ENCODE measurements at places on chromosomes 7 and 10.

- DNase-seq: no peak
These were observed 648.5 kb upstream of the LRRN3 start for GRCh38 chr7:110442381-110442837.

DNA sequence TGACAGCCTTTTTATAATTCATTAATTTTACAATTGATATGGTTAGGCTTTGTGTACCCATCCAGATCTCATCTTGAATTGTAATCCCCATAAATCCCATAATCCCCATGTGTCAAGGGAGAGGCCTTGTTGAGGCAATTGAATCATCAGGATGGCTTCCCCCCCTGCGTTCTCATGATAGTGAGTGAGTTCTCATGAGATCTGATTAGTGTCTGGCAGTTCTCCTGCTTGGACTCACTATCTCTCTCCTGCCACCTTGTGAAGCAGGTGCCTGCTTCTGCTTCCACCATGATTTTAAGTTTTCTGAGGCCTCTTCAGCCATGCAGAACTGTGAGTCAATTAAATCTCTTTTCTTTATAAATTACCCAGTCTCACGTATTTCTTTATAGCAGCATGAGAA lies 165.7 kb upstream of the GNAI1 start:
- no peak for DNase-seq

DNA sequence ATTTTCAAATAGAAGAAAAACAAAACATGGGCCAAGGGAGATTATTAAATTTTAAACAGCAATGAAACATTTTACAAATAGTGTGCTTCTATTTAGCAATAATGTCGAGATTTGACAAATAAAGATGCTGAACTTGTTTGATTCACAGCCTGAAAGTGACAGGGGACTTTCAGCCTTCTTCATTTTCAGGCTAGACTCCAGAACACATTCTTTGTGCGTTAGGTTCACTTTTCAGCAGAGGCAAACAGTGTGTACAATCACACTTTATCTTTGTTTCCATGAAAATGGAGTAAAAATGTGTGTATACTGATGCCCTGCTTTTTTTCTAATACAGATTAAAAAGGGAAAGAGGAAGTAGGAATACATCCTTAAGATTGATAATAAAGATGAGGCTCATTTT lies 35.6 kb downstream of the FAM171A1 start:
- DNase-seq: no peak

GRCh38 chr10:29681676-29682448 lies 47.1 kb upstream of the SVIL start:
- no peak for DNase-seq

GRCh38 chr7:85600395-85600794 lies 413.5 kb upstream of the SEMA3D start:
- DNase-seq: no peak

DNA sequence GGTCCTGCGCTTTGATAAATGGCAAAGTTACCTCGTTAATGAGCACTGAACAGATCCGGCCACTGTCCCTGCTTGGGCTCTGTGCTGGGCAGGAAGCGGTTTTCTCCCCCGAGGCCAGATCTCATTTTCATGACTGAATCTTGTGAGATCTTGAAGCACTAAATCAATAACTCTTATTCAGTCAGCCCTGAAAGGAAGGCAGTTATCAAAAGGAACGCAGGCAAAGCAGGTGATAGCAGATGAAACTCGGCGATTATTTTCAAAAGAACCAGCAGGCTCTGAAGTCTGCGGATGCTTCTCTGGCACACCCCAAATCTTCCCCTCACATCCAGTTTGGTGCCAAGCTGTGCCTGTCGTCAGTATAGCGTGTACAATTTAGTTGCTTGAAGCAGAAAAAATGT lies 228.7 kb downstream of the BAMBI start:
- no peak for DNase-seq

GRCh38 chr10:35577926-35578617 lies 27.1 kb upstream of the GJD4 start:
- DNase-seq: no peak

DNA sequence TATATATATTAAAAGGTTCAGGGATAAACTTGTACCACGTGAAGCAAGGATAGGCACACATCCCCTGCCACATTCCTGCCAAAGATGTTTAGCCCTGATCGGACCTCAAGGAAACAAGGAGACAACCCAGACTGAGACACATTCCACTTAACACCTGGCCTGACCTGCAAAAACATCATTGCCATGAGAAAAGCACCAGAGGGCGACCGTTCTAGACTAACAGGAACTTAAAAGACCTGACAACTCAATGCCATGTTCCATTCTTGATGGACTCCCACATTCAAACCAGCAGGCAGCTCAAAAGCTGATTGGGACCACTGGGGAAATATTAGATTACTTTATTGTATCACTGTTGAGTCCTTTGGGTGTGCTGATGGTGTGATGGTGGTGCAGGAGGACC lies 8.1 kb upstream of the PDGFA start:
- no peak for DNase-seq

- no peak for DNase-seq
These were observed 22.5 kb downstream of the SYPL1 start for GRCh38 chr7:106089647-106090046.

- no peak for DNase-seq
These were observed 14.3 kb upstream of the ZNF467 start for GRCh38 chr7:149787428-149788299.

- no peak for DNase-seq
These were observed 3.8 kb upstream of the CH25H start for GRCh38 chr10:89210794-89211425.

- DNase-seq: no peak
These were observed 58.0 kb downstream of the PDSS1 start for GRCh38 chr10:26755443-26755903.

DNA sequence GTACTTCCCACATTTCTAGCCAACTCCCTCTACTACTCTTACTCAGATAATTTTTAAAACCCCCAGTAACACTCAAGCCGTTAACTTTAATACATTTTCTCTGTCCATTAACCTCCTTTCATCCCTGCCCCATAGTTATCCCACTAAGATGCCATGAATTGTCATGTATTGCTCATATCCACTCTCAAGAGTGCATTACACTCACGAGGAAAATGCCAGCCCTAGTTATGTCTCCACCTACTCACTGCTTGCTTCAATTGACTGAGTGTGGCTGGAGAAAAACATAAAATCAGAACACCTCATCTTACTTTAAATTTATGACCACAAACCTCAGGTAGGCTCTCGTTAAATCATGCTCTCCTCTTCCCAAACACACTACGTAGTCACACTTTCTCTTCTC lies 324.1 kb upstream of the NPSR1 start:
- DNase-seq: no peak

GRCh38 chr10:55630491-55631056 lies 730.5 kb downstream of the ZWINT start:
- no peak for DNase-seq

- peak; percentile 72 for DNase-seq
These were observed 12.3 kb downstream of the KLF14 start for GRCh38 chr7:130721486-130722277.

DNA sequence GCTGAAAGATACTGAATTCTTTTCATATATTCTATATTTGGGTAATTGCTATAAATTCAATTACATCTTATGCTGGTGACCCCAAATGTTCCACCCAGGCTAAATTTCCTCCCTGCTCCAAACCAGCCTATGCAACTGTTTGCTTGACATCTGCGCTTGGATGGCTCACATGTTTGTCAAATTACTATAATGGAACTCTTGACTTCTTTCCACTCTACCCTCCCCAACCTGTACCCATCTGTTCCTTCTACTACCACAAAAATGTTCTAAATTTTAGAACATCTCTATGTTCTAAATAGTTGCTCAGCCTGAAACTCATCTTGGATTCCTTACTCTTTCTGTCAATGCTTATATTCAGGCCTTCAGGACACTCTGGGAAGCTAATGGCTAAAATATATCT lies 249.9 kb upstream of the SMIM30 start:
- no peak for DNase-seq

GRCh38 chr7:55191161-55191925 lies 172.5 kb downstream of the EGFR start:
- no peak for DNase-seq

DNA sequence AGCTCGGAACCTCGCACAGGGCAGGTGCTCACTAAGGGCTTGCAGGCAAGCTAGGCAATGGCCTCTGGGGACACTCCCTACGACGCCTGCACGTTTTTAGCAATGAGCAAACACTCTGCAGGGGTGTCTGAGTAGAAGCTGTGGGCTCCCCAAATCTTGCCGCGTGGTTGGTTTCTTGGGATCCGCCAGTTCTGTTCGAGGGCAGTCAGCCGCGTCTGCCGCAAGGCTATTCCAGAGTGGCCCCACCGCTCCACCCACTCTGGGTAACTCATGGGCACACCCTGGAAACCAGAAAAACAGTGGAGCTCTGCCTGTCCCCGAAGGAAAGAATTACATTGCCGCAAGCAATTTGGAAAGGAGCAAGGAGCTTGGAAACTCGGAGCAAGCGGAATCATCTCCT lies 189.3 kb upstream of the LYZL2 start:
- no peak for DNase-seq

DNA sequence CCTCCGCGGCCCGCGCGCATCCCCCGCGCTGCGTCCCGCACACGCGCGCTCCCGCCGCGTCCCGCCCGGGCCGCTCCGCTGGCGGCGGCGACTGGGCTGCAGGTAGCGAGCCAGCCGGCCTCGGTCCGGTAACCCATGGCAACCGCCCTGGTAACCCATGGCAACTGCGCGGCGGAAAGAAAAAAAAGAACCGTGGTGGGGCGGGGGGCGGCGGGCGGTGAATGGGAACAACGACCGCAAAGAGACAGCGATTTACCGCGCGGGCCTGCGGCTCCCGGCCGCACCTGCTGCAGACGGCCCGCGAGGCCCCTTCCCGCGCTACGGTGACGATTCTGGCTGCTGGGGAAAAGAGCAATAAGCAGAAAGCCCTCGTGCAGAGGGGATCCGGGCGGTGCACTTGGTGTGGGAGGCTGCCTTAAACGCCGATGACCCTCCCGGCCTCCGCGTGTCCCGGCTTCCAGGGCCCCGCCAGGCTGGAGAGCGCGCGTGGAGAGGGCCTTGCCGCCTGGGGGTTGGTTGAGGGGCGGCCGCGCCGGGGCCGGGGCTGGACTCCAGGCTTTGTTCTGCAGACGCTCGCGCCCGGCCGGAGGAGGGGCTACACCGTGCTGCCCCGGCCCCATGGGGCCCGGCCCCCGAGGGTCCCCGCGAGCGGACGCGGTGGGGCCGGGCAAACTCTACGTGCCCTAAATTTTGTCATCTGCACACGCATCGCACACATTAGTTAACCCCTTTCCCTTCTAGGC lies 84.7 kb downstream of the SNX10 start:
- DNase-seq: peak; percentile 53

GRCh38 chr7:50618281-50618680 lies 53.1 kb upstream of the DDC start:
- DNase-seq: no peak
